Stomach (tissue), 19 donors: ENCODE measurements at places on chromosomes 3 and 15. TPM values are rescaled to one million over a fixed set of nuclear protein-coding genes. Genes with fewer than 3 reads are reported as not detected.

GREM1 gene
- 31.2 TPM for total RNA-seq

SCG3 gene
- not detected for total RNA-seq

ZNF860 gene
- not detected for total RNA-seq

SLC12A1 gene
- total RNA-seq: 0.92 TPM

IL17RE gene
- total RNA-seq: 59.4 TPM

GPR171 gene
- not detected for total RNA-seq

NR1D2 gene
- total RNA-seq: 9.8 TPM

ARHGEF26 gene
- total RNA-seq: 20.4 TPM

RETNLB gene
- not detected for total RNA-seq

P2RY12 gene
- total RNA-seq: not detected

CYP11A1 gene
- total RNA-seq: not detected

ARPIN gene
- total RNA-seq: 19.4 TPM

TTLL13 gene
- total RNA-seq: not detected

MYO5C gene
- total RNA-seq: 22.8 TPM

SLC38A3 gene
- not detected for total RNA-seq

STARD9 gene
- 25.7 TPM for total RNA-seq

MNS1 gene
- total RNA-seq: 0.58 TPM

RBMS3 gene
- 103 TPM for total RNA-seq

TLE3 gene
- total RNA-seq: 40.3 TPM

SLC9C1 gene
- not detected for total RNA-seq

CADPS gene
- total RNA-seq: 16.0 TPM

GRAMD1C gene
- 2.7 TPM for total RNA-seq

ATP13A5 gene
- total RNA-seq: not detected

ANKRD34C gene
- not detected for total RNA-seq

PPP1R14D gene
- total RNA-seq: not detected

ZBTB47 gene
- 17.0 TPM for total RNA-seq

ISL2 gene
- total RNA-seq: not detected

ZFAND6 gene
- total RNA-seq: 55.4 TPM

CTXN2 gene
- not detected for total RNA-seq

LIPC gene
- total RNA-seq: not detected

CCDC54 gene
- not detected for total RNA-seq

LYZL4 gene
- total RNA-seq: not detected

CEMIP gene
- not detected for total RNA-seq

ZDHHC19 gene
- not detected for total RNA-seq

FANCD2OS gene
- total RNA-seq: not detected

GPR176 gene
- not detected for total RNA-seq

WDR72 gene
- total RNA-seq: not detected

SLC6A20 gene
- total RNA-seq: 0.58 TPM

PDIA3 gene
- 150 TPM for total RNA-seq

TEX55 gene
- not detected for total RNA-seq

TASOR gene
- total RNA-seq: 73.2 TPM

TNFSF10 gene
- 33.8 TPM for total RNA-seq

PCBP4 gene
- total RNA-seq: 46.7 TPM

CCR3 gene
- 7.1 TPM for total RNA-seq

EAF1 gene
- 23.6 TPM for total RNA-seq
